ENCODE measurements at places on chromosomes 12 and 14.

GRCh38 chr14:57391517-57392195, 1.3 kb downstream of the NAA30 start:
- DNase-seq = peak; percentile 53

GRCh38 chr14:102509746-102510615, at the start of gene ANKRD9:
TSS of gene ANKRD9 (minus strand) at chr14:102509776. CDS start at chr14:102507889, 1,887 bp downstream.
- DNase-seq = peak; percentile 96

DNA sequence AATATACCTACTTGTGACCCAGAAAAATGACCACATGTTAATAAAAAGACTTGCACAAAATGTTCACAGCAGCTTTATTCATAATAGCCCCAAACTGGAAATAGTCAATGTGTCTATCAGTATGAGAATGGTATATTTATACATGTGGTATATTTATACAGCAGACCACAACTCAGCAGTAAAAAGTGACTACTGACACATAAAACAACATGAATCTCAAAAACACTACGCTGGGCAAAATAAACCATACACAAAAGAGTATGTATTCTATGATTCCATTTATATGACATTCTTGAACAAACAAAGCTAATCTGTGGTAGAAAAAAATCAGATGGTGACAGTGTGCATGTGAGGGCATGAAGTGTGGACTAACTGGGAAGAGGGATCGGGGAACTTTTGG, 35.1 kb downstream of the ARF6 start:
- DNase-seq = peak; percentile 67

DNA sequence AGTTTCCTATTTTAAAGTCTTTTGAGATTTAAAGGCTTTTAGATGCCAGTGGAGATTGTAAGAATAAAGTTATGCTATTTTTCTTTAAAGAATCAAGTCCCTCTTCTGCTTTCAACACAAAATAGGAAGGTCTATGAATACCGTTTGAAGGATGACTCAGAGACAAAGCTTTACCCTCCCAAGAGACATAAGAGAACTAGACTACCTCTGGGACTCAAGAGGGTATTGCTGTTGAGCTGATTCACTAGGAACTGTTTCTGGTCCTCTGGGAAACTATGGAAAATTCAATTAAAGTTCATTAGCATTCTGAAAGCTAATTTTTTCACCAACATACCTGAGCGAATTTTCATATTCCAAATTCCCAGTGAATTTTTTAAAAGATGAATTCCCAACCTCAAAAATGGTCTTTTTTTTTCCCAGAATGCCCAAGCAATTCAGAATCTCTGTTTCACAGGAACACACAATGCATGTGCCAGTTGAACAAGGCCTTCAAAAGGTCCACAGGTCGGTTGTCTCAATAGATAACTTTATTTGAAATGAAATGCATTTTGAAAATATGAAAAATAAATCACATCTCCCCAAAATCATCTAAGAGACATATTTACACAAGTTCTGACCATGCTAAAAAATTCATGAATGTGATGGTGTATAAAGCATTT, 6.5 kb downstream of the PHLDA1 start:
- DNase-seq = peak; percentile 71

DNA sequence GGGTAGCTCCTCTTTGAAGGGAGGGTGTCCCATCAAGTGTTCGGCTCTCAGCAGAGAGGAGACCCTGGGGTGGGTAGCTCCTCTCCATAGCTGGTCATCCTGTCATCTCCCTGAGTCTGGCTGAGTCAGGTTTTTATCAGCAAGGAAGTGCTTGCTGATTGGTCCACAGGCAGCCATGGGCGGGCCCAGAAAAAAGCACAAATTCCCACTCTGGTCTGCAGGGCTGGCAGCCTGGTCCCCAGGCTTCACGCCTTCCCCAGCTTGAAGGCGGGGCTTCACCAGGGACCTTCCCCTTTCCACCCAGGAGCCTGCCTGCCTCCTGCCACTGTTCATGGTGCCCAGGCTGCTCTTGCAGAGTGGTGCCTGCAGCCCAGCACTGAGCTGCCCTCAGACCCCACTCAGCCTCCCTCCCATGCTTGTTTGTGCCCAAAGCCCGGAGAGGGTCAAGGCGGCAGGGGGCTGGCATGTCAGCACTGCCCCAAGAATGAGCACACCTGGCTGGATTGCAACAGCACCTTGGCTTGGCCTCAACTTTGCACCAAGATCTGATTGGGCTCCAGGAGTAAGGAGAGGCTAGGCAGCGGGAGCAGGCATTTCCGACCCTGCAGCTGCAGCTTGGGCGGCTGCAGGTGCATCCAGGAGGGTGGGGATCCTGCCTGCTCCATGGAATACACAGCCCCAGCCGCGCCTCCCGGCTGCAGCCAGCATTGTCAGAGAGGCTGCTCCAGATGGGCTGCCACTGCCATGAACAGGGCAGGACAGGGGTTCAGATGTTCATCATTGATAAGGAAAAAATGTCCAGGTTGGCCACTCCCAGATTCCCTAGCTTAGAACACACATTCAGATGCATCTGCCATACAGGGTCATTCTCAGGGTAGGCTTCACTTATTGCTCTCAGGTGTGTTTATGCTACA, 22.0 kb upstream of the WDR89 start:
- no peak for DNase-seq

DNA sequence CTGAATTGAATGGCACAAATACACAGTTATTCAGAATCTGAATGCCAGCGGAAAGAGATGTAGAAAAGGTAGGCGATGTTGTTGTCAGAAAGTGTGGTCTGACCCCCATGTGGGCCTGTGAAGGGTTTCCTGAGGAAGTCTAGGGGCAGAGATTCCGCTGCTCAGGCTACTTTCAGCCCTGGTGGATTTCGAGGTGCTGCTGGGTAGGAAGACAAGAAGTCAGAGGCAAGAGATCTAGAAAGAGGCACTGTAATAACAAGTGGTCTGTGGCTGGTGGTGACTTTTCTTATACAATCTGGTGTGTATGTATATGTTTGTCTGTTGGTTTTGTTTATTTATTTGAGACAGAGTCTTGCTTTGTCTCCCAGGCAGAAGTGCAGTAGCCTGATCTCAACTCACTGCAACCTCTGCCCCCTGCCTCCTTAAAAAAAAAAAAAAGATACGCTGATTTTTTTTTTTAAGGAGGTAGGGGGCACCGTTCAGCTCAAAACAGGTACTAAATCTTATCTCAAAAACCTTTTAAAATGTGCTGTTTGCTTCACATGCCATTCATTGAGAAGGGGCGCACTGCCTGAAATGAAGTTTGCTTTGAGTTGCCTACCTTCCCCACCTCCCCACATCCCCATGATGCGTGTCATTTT, 27.1 kb upstream of the MANSC4 start:
- no peak for DNase-seq

DNA sequence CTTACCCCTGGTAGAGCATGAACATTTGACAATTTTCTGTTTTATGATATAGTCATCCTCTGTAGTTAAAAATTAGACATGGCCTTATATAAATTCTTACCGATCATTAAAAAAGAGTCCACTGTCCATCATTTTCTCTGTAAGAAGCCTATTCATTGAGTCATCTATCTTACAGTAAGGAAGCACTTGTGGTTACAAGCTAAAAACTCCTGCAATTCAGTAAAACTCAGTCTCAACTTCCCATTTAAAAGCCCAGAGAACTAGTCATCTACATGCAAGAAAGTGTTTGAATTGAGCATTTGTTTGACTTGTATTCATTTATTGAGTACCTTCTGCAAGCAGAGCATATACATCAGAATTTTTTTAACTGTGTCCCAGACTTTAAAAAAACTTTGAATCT, 63.3 kb downstream of the GTF2A1 start:
- no peak for DNase-seq

DNA sequence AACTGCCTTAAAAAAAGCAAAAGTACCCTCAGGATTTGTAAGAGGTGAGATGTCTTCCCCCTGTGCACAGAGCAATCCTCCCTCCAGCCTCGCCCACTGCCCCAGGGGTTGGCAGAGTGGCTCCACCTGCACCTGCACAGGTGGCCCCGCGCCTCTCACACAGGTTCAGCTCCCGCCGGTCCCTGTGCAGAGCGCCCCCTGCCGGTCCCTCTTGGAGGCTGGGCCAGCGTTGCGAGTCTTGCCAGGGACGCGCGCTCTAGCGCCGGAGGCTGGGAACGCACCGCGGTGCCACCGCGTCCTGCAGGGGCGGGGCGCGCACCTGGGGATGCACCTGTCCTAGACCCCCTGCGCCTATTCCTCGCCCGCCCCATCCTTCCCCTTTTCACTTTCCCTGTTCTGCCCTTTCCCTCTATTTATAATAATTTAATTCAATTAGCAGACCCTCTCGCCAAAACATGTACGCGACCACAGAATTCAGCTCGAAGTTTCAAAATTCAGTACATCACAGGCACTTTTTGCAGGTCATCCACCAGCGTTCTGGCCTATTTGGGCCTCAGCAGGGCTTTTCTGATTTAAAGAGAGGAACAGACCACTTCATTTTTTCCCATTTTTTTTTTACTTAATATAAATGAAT, 618.6 kb downstream of the AACS start:
- no peak for DNase-seq

DNA sequence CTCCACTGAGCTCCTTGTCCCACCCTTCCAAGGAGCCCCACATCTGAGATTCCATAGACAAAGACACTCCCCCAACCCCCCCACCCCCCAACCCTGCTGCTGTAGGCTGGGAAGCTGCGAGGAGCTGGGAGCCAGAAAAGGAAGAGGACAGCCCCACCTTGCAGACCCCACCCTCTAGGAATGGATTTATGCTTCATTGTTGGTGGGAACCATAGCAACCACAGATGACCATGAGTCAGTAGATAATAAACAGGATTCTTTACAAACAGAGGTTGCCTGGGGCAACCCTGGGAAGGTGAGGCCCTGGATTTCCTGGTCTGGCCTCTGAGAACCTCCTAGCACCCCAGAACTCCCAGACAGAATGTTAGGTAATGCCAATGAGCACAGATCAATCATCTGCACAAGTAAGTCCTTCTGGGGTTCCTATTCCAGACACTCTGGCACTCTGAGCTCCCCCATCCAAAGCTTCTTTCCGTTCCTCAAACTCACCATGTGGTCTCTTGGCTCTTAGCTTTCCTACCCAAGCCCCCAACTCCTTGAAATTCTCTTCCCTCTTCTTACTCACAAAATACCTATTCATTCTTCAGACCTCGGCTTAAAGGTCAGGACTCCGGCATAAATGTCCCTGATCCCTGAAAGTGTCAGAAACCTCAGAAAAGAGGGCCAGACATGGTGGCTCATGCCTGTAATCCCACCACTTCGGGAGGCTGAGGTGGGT, 15.2 kb upstream of the PLEKHG6 start:
- peak; percentile 88 for DNase-seq

DNA sequence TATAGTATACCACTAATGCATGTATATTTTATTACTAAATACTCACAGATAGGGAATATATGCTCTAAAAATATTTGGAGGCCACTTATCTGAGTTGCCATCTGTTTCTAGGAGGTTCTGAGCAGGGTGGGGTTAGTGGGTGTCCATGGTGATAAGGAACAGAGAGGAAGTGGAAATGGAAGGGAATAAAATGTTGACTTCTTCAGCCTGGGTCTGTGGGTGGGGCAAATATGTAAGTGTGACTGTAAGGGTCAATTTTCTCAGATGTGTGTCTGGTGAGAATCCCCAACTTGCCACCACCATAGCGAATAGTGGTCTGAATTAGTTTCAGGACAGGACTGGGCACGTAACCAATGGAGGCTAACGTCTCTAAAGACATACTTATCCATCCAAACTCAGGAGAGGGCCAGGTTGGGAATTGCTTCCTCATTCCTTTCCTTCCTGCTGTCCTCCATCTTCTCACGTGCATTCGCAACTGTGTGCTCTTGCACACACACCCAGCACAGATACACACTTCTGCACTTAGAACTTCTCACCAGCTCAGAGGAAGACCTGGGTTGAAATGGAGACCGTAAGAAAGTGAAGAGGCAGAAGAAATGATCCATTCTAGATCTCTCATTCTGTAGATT, 54.2 kb upstream of the GZMB start:
- DNase-seq = no peak

GRCh38 chr14:34013721-34014060, 62.8 kb upstream of the EGLN3 start:
- no peak for DNase-seq

GRCh38 chr14:79278798-79279644, 932.3 kb downstream of the DIO2 start:
- peak; percentile 93 for DNase-seq

- peak; percentile 9 for DNase-seq
Measured at GRCh38 chr12:61808856-61809255, 451.3 kb upstream of the USP15 start.

DNA sequence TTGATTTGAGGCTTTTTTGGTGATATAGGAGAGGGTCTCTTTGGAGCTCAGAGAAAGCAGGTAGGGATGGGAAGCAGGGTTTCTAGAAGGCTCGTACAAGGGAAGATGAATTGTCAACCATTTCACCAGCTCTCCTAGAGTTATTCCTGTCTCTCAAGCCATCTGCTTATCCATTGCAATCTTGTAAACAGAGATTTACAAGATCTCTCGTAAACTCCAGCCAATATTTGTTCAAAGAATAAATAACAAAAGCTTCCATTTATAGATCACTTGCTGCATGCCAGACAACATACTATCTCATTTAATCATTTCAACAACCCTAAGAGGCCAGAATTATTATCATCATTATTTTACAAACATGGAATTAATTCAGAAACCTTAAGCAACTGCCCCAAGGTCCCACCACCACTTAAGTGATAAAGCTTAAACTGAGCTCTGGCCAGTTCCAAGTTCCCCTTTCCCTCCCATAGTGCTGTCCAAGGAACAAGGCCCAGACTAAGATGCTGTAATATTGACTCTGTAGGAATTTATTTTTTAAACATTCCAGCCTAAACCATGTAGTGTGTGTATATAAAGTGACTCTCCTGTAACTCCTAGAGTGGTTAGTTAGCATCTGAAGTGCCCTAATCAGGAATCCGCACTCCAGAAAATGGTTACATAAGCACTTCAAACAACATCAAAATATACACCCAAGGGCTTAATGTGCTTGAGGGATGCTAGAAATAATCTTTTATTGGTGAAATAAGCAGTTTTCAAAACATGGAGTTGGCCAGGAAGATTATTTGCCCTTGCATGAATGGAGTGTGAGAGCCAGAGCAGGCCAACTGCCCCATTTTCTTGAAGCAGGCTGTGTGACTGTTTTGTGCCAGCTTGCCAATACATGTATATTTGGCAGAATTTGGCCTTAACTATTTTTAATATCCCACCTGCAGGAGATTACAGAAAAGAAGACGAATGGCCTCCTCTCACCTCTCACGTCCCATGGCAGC, 2.8 kb upstream of the PLEKHH1 start:
- peak; percentile 12 for DNase-seq

DNA sequence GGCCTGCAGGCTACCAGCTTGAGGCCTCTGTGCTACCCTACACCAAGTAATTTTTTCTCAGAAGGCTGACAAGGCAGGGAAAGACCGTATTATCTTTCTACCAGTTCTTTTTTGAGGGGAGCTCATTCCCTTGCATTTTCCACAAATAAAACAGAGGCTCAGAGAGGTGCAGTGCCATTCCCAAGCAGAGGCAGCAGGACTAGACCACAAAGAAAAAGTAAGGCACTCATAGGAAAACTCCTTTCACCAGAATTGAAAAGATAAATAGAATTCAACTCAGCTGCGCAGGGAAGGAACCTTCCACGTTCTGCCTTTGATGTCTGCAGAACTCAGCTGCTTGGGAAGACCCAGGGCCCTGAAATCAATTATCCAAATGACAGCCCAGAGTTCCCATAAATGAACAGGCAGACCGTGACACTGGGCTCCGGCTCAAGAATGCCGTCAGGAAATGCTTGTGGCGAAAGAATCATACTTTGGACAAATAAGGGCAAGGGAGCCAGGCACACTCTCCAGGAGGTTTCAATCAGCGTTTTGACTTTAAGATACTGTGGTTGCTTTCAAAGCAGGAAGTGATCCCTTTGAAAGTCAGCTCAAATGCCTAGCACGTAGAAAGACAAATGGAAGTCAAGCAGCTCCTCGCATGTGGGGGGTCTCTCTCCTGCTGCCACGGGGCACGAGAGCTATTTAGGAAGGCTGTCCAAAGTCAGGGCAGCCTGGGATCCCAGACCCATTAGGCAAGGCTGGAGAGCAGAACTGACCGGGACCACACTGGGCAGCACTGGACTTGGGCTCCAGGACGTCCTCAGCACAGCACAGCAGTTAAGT, 14.0 kb downstream of the KCTD10 start:
- peak; percentile 94 for DNase-seq
